Stimulated activated CD4-positive, alpha-beta T cell treated with anti-CD3 and anti-CD28 coated beads, Interleukin-4, amount 100 ng/mL, for 4 hours (primary cell): ENCODE measurements at places on chromosomes 16 and 17.

GRCh38 chr17:2468270-2468669 lies 43.4 kb downstream of the METTL16 start:
- DNase-seq, result no peak

- no peak for DNase-seq
These were observed 57.3 kb downstream of the CDC27 start for GRCh38 chr17:47131761-47132160.

- DNase-seq, result no peak
These were observed 10.8 kb downstream of the SLC22A31 start for GRCh38 chr16:89189358-89190025.

- DNase-seq, result no peak
These were observed 51.3 kb downstream of the CUEDC1 start for GRCh38 chr17:57903961-57904360.

DNA sequence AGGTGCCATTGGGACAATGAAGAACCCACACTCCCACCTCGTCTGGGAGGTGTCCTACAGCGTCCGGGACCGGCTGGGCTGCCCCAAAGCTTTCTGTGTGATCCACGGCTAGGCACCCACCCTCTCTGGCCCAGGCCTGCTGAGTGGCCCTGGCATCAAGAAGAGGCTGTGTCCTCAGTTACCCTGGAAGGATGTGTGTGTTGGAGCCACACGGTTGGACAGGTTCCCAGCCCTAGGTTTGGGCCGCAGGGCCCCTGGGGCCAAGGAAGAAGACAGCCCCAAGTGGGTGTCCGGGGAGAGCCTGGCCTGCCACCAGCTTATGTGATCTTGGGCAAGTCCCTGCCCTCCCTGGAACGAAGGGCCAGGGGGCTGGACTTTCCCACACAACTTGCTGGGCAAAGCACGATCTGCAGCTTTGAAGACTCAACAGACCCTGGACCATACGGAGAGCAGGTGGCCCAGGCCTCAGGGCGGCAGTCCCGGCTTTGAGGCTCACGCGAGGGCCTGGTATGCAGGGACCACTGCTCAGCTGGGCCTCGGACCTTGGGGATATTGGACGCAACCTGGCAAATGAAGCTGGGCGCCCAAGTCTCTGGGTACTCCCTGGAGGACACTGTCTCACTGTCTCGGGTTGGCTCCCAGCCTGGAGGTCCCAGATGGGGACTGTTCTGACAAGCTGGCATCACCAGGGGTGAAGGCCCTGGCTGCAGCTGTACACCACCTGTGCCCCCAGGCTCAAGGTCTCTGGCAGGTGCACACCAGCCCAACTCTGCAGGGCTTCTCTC lies 17.5 kb downstream of the MYBBP1A start:
- DNase-seq, result no peak

DNA sequence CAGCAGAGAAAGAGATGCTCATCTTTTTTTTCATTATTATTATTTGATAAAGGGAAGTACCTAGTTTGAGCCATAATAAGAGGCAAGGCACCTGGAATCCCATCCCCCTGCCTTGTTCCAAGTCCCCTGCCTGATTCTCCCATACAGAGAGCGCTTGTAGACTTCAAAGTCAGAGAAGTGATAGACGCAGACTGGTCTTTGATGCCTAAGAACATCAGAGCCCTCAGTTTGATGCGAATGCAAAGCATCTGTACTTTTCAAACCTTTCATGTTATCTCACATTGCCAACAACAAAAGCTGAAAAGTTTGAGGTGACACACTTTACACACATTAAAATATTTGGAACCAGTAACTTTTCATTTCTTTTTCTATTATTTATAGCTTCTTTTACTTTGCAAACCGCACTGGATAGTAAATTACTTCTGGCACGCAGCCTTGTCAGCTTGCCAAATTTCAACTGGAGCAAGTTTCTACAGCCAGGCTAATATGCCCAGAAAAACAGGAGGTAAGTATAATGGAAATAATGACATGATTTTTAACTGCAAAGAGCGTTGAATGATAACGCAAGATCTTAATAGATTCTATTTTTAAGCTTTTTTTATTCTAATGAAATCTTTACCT lies 5.9 kb upstream of the UTP6 start:
- no peak for DNase-seq

GRCh38 chr17:44693609-44694008 lies 4.0 kb upstream of the CCDC43 start:
- DNase-seq, result no peak

- no peak for DNase-seq
These were observed 2.5 kb upstream of the ATP6V0C start for GRCh38 chr16:2511128-2511800.

- DNase-seq, result no peak
These were observed 175.5 kb downstream of the CYB561 start for GRCh38 chr17:63270610-63271009.

GRCh38 chr17:40526668-40527067 lies 25.2 kb upstream of the TNS4 start:
- DNase-seq, result no peak

- no peak for DNase-seq
These were observed 93.1 kb downstream of the RTN4RL1 start for GRCh38 chr17:1931844-1932579.
